ENCODE measurements at places on chromosomes 11 and 22.

GRCh38 chr22:29661336-29661735 is 57.9 kb downstream of the NF2 start:
- no peak for DNase-seq

- DNase-seq, result no peak
These were observed at the start of gene CALCA for GRCh38 chr11:14971865-14972580. Gene CALCA (minus strand): TSS chr11:14972351. CDS start chr11:14971192, 1,159 bp downstream.

- no peak for DNase-seq
These were observed 37.7 kb upstream of the MMP12 start for GRCh38 chr11:102912482-102912830.

DNA sequence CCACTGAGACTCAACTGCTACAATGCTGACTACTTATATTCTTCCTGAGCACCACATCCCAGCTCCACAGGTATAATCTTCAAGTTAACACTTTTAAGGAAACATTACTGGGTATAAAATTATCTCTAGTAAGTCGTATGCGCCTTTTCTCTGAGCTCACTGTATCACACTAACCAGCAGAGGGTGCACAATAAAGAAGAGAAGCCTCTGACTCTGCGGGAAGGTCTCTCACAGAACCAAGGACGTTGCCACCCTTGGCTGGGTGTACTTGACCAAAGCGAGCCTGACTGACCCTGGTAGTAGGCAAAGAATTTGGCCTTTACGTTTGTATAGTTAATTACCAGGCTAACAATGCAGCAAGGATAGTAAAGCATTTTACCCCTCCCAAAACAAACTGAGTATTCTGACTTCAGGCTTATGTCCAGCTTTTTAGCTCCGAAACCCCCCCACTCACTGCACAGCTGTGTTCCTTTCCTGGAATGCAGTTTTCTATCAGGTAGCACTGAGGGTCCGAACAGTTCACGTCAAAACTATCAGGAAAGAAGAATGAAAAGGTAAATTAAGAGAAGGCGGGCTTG is at the start of gene BTBD18:
TSS of gene BTBD18 (minus strand) at position 144 of the 578 bp plus-strand sequence. CDS start 631 bp downstream, outside the sequence.
- no peak for DNase-seq

- peak; percentile 39 for DNase-seq
These were observed 14.7 kb downstream of the SULT4A1 start for GRCh38 chr22:43847376-43848289.

DNA sequence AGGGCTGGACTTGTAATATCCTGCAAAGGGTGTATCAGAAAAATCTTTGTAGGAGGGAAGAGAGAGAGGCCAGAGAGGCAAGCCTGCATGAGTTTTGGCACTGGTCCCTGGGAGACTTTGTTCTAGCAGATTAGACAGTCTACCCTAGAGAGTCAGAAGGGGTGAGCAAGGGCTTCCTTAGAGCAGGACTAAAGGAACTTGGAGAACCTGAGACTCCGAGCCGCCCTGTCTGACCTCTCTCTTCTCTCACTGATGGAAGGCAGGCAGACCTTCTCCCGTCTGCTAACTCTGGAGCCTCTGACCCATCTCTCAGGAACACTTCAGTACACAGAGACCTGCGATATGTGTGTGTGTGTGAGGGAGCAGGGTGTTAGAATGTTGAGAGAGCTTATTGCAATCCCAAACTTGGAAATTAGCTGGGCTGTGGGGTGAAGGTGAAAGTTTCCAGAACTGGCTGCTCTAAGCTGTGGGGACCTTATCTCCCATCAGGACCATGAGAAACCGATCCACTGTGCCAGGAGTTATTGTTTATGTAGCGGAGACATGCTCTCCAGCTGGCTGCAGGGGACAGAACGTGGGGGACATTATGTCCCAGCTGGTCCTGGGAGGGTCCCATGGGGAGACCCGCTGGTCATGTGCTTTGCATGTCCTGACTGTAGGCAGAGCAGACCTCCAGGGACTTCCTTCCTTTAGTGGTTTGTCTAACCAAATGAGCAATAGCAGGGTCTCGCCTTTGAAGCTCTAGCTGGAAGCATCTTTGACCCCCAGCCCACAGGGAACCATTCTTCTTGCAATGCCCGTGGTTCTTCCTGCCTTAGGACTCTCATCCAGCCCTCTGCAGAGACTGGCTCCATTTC is 51.1 kb downstream of the TIMP3 start:
- DNase-seq, result no peak

DNA sequence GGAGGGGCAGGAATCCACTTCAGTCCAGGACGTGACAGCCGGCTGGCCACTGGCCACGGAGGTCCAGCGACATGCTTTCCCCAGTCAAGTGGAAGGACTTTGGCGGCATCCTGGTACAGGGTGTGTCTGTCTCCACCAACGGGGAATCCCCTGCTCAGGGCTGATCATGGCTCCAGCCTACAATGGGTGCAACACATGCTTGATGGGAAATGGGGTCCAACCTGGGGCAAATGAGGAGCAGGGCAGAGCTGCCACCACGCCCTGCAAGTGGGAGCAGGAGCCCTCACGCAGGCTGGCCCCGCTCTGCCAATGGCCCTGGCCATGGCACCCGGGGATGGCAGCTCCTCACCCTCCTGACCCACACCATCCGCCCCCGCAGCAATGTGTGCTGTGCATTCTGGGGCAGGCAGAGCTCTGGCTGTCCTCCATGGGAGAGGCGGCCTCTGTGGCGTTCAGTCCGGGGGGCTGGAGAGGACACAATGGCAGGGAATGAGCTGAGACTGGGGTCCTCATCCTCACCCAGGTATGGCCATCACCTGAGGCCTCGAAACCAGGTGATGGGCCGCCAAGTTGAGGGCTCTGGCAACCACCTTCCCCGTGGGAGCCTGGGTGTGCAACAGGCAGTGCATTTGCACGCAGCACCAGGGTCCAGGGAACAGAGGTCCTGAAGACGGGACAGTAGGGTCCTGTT is 5.8 kb upstream of the SEPTIN5 start:
- DNase-seq, result no peak

DNA sequence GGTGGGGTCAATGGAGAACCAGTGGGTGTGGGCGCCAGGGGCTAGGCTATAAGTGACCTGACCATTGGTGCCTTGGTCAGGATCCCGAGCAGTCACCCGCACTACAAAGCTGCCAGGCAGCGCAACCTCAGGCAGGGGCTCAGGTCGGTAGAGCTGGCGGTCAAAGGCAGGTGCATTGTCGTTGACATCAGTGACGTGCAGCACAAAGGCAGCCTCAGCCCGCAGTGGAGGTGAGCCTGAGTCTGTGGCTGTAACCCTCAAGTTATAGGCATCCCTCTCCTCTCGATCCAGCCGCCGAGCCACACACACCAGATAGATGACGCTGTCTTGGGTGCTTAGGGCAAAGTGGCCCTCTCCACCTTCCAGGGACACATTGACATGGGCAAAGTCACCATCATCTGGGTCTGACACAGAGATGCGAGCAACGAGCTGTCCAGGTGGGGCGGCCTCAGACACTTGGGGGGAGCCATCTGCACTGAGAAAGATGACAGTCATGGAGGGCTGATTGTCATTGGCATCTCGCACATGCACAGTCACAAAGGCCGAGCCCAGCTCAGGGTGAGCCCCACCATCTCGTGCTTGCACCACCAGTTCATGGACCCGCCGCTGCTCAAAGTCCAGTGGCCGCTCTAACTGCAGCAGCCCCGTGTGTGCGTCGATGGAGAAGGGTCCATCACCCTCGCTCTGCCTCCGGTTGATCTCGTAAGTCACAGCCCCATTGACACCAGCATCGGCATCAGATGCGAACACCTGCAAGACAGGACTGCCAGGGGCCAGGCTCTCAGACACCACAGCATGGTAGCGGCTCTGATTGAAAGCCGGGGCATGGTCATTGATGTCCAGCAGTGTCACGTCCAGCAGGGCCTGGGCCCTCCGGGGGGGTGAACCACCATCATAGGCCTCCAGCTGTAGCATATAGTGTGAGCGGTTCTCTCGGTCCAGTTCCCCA is 15.3 kb downstream of the DCHS1 start:
- DNase-seq, result peak; percentile 82

DNA sequence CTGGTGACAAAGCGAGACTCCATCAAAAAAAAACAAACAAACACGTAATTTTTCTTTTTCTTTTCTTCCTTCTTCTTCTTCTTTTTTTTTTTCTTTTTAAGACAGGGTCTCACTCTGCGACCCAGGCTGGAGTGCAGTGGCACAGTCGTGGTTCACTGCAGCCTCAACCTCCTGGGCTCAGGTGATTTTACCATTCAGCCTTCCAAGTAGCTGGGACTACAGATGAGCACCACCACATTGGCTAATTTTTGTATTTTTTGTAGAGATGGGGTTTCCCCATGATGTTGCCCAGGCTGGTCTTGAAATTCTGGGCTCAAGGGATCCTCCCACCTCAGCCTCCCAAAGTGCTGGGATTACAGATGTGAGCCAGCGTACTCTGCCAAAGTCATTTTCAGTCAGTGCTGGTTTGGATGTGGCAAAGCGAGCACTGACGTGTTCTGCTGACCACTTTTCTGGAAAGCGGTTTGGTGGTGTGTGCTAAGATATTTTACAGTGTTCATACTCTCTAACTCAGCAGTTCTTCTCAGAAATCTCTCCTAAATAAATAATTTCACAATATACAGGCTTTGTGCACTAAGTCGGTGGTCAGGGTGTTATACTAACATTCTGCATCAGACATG is 10.7 kb downstream of the FAM118A start:
- DNase-seq, result no peak

DNA sequence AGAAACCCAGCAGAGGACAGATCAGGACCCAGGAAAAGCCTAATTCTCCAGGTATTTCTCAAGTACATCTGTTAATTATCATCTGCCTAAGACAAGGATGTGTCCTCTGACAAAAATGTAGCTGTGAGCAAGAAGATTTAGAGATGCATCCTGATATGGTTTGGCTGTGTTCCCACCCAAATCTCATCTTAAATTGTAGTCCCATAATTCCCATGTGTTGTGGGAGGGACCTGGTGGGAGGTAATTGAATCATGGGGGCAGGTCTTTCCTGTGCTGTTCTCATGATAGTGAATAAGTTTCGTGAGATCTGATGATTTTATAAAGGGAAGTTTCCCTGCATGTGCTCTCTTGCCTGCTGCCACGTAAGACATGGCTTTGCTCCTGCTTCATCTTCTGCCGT is 381.8 kb downstream of the BUD13 start:
- DNase-seq, result no peak

- DNase-seq, result peak; percentile 74
These were observed 535.8 kb downstream of the TBC1D22A start for GRCh38 chr22:47298017-47298785.

DNA sequence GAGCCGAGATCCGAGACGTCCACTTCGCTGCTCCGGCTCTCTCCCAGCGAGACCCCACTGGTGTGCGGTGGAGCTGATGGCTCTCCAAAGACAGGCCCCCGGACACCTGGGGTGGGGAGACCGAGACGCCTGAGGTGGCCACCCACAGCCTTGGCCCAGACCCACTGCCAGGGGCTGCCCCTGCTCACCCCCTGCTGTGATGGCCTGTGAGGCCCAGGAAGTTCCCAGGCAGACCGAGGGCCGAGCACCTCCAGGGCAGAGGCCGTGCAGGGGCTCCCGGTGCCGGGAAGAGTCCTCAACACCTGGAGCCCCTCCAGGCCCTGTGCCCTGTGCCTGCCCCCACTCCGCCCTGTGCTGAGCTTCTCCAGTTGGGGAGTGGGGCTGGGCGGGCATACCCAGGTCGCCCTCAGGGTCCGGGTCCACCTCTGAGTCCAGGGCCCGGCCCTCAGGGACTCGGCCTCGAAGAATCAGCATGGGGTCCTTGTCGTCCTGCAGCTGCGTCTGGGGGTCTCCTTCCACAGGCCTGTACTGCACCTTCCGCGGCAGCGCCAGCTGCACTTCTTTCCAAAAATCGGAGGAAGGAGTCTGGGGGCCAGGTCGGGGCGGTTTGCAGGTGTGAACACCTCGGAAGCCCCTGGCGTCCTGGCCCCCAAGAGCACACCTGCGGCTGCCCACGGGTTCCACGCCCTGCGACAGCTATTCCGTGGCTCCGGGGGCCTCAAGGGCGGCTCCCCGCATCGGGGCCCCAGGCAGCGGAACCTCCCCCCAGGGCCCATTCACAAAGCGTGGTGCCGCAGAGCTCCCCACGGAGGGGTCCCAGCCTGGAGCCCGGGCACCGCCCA is 8.6 kb downstream of the SIGIRR start:
- DNase-seq, result no peak

DNA sequence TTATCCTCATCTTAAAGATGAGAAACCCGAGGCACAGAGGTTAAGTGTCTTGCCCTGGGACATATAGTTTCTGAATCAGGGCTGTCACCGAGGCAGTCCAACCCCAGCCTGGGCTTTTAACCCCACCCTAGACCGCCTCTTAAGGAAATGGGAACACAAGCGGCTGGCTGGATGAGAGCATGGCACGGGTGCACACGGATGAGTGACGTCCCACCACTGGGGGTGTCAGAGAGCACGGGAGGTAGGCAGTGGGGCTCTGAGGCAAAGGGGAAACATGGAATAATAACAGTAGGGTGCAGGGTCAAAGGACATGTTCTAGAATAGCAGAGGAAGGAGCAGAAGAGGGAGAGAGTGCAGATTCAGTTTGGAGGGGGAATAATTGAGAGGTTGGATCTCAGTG is 22.3 kb downstream of the PPFIBP2 start:
- no peak for DNase-seq

GRCh38 chr11:20088397-20089225 is 71.7 kb downstream of the DBX1 start:
- DNase-seq, result no peak

DNA sequence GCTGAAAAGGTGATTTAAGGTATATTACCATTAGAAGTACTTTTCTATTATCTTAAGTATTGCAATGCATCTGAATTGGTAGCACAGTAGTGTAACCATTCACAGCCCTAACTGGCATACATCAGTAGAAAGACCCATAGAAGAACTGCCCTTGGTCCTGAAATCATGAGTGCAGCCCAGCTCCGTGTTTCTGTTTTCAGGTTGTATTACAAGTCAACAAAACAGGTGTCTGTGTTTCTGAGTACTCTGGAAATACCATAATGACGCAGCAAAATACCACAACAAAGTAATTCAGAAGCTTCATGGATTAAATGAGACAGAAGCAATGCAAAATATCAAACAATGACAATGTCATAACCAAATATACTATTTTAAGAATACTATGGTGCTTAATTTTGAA is 226.3 kb downstream of the OPCML start:
- no peak for DNase-seq

DNA sequence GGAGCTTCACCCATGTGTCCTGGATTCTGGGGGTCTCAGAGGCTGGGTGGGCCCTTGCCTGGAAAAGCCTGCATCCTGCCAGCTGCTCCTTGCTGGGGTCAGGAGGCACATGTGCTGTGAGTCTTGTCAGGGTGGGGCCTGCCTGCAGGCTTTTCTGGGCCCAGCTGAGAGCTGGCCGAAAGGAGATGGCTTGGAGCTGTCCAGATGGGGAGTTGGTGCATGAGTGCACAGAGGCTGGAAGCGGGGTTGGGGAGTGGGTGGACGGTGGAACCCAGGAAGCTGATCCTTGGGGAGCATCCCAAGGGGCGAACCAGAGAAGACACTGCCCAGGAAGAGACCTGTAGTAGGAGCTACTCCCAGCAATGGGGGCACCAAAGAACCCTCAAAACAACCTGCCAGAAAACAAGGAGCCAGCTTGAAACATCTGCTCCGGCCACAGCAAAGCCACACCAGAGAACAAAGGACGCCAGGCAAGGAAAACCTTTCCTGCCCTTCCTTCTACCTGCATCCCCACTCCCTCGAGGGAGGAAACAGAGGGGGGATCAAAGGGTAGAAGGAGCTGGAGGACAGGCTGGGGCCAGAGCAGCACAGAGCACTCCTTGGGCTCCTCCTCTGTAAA is 8.2 kb upstream of the KCTD17 start:
- no peak for DNase-seq

GRCh38 chr22:50531962-50532674 is 2.3 kb upstream of the TYMP start:
- peak; percentile 94 for DNase-seq

Measured in mesenteric fat pad (tissue), 1 donor.